ENCODE measurements at places on chromosomes 3 and 15. TPM values are rescaled to one million over a fixed set of nuclear protein-coding genes. Genes with fewer than 3 reads are reported as not detected.

DNA sequence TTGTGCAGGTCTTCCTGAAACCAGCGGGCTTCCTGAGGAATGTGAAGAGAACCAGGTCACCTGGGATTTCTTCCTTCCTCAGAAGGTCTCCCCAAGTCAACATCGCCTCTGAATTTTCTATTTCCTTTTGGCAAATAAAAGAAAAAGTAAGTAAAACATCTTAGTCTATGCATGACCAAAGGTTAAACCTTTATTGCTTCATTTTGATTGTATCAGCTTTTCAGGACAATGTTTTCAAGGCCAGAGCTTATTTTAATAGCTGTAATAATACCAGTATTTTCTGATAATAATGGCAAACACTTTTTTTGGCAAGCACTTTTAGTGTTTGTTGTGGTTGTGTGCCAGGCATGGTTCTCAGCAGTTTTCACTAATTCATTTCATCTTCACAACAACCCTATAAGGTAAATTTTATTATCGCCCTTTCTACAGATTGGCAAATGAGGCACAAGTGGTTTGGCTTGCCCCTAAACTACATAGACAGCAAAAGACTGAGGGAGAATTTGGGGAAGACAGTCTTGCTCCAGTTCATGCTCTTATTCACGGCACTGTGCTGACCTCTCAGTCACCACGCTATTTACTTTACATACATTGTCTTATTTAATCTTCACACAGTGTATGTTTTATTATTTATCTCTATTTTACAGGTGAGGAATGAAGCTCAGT is 110.4 kb downstream of the RPL22L1 start:
- DNase-seq: no peak

ZBTB47 gene
- 11.8 TPM for polyA plus RNA-seq

DNA sequence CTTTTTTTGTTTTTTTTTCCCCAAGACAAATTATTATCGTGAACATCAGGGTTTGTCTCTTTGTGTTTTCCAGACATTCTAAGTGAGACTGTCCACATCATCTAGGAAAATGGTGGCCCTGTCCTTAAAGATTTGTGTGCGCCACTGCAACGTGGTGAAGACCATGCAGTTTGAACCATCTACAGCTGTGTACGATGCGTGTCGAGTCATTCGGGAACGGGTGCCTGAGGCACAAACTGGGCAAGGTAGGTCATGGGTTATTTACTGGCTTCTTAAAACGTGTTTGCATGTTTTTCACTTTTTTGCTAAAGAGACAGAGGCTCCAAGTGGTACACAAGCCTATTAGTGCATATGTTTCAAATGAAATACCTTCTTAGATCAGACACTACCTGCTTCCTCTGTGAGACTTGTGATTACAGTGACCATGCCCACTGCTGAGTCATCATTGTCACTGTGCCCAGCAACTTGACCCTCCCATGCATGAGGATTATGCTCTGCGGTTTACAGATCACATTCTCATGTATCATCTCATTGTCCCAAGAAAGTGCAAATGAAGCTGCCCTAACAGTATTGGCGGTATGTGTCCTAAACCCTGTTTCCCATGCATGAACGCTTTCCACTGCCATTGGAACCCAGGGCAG is 395.2 kb upstream of the TPM1 start:
- no peak for DNase-seq

PLAAT1 gene
- not detected for polyA plus RNA-seq

- DNase-seq: no peak
Observed at GRCh38 chr15:41966920-41967465, 5.4 kb downstream of the EHD4 start.

- DNase-seq: no peak
Observed at GRCh38 chr15:73712107-73712506, 27.9 kb downstream of the CD276 start.

AP3S2 gene
- 35.5 TPM for polyA plus RNA-seq
